ENCODE measurements at places on chromosomes 5 and 9.

DNA sequence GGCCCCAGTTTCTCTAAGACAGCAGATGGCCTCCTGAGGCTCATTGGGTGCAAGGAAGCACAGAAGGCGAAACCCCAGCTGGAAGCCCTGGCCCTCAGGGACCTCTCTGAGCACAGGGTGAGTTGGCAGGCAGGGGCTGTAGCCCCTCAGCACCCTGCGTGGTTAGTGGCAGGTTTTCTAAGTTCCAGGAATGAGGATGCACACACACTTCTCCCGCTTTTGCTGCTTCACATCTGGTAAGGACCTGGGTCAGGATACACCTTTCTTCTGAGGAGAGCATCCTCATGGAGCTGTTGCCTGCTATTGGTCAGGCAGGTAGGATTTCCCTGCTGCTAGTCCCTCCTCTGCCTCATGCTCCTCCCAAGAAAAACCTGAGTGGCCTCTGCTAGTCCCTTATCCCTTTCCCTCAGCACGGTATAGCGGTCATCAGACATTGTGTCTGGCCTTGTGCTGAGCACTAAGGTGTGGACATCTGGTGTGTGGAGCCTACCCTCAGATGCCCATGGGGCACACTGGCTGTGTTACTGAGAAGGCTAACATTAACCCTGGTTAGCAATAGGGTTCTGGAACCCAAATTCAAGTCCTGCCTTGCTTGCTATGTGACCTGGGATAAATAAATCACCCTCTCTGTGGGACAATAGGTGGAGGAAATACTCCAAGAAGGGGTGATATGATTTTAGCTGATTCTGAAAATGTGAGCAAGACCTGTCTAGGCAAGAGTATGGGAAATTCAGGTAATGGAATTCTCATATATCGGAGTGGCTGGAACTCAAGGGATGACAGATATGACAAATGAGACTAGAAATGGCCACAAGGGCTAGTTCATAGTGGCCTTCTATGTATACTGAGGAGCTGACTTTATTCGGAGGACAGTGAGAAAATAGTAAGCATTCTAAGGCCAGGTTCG is 1.6 kb downstream of the SLC22A4 start:
- DNase-seq, result no peak

- DNase-seq, result no peak
Observed at GRCh38 chr5:53790026-53790425, 229.6 kb downstream of the NDUFS4 start.

DNA sequence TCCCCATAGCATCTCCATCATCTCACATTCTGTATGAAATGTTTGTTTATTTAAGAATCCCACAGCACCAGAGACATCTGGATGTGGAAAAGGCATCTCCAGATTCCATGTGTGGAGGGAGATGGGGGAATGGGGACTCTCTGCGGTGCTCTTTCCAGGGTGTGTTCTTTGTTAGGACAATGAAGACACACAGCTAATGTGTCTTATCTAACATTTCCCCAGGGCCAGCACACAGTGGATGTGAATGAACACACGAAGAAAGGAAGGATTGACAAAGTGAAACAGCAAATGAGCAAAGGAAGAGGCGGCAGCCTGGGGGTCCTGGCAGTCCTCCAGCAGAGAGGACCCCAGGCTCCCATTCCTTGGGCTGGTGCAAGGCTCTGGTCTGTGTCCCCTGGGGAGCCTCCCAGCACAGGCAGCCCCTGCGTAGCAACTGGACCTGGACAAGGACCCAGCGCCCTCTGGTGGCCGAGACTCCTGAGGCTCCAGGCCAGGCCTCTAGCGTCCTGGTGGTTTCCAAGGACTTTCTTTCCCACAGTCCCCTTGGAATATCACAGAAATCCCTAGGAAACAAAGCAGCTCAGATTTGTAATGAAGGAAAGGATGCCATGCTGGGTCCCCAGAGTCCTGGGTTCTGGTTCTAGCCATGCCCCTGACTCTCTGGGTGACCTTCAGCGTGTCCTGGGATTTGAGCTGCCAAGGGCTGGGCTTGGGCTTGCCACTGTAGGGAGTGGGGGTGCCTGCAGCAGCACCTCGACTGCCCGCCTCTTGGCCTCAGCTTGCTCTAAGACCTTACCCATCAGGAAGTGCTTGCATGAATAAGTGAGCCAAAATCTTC is 3.5 kb upstream of the PDLIM7 start:
- DNase-seq, result peak; percentile 57

- DNase-seq, result no peak
Observed at GRCh38 chr9:92160786-92161185, 45.6 kb upstream of the SPTLC1 start.

GRCh38 chr9:116700882-116701865 is 14.1 kb downstream of the TRIM32 start:
- no peak for DNase-seq

- DNase-seq, result peak; percentile 45
Observed at GRCh38 chr9:136119061-136119882, 597 bp upstream of the TMEM250 start.

GRCh38 chr5:54361691-54362411 is 51.5 kb upstream of the ARL15 start:
- DNase-seq, result no peak

DNA sequence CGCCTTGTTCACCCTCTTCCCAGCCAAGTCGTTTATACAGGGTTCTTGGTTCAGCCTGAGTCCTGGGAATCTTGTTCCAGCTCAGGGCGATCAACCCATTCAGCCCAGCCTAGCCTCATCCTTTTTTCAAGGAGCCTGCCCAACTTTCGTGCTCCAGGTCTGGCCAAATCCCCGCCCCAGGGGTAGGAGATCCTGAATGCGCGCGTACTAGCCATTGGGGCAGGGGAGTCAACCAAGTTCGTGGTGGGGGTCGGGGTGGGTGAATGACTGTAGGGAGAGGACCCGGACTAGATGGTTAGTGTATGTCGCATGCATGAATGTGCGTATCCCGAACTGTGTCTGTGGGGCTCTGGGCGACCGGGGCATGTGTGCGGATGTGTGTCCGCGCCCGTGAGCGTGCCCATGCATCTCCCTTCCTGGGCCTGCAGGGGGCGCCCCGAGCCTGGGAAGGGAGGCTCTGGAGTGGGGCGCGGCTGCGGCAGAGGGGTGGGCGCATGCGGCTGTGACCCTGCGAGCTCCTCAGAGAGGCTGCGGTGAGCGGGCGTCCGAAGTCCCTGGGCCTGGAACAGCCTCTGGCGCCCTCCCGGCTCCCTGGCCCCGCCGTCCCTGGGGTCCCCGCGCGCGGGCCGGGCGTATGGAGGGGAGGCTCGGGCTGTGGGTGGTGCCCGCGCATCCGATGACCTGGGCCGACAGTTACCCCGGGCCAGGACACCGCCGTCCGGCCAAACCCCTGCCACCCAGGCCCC is 8.7 kb downstream of the CCL21 start:
- DNase-seq, result no peak

DNA sequence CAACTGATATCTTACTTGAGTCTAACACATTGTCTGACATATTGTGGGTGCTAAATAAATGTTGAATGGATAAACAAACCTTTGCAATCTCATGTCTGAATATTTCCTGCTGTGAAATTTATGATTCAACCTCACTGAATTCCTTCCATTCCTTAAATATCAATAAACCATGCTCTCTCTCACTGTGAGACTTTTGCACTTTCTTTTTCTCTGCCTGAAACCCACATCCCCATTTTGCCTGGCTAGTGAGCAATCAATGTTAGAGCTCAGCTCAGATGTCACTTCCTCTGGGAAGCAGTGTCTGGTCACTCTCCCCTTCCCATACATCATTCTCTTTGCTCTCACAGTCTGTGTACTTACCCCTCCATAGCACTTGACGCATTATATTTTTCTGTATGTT is 383.7 kb upstream of the TRPC7 start:
- no peak for DNase-seq

- DNase-seq, result no peak
Observed at GRCh38 chr5:56481428-56482357, 248.6 kb upstream of the ANKRD55 start.

DNA sequence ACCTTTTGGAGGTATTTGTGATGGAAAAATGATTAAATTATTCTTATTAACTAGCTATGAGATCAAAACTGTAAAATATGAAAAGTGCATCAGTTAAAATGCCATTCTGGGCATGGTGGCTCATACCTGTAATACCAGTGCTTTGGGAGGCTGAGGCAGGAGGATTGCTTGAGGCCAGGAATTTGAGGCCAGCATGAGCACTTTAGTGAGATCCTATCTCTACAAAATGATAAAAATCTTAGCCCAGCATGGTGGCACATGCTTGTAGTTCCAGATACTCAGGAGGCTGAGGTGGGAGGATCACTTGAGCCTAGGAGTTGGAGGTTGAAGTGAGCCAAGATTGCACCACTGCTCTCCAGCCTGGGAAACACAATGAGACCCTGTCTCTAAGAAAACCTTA is 252.5 kb upstream of the SEMA6A start:
- DNase-seq, result no peak

GRCh38 chr9:109974143-109974917 is 194.3 kb downstream of the PALM2AKAP2 start:
- DNase-seq, result no peak

- no peak for DNase-seq
Observed at GRCh38 chr9:94643176-94643575, 3.9 kb upstream of the FBP1 start.

DNA sequence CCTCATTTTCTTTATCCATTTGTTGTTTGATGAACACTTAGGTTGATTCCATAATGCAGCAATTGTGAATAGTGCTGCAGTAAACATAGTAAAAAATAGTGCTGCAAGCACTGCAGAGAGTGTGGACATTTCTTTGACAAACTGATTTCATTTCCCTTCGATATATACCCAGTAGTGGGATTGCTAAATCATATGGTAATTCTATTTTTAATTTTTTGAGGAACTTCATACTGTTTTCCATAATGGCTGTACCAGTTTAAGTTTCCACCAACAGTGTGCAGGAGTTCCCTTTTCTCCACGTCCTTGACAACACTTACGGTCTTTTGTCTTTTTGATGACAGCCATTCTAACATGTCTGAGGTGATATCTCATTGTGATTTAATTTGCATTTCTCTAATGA is 138.2 kb upstream of the PLPPR1 start:
- DNase-seq, result no peak

DNA sequence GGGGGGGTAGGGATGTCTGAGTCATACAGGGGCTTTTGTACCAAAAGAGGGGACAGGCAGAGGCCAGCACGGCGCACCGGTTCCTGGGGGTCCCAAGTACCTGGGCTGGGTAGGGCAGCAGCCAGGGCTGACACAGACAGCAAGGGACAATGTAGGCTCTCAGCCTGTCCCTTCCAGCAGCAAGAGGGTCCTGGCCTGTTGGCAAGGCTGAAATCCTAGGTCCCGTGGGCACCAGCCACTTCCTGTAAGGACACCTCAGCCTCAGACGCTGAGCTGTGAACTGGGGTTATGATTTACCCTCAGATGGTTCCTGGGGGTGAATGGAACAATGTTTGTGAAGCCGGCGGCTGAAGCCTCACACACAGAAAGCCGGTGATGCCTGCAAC is 41.3 kb downstream of the NACC2 start:
- DNase-seq, result no peak

DNA sequence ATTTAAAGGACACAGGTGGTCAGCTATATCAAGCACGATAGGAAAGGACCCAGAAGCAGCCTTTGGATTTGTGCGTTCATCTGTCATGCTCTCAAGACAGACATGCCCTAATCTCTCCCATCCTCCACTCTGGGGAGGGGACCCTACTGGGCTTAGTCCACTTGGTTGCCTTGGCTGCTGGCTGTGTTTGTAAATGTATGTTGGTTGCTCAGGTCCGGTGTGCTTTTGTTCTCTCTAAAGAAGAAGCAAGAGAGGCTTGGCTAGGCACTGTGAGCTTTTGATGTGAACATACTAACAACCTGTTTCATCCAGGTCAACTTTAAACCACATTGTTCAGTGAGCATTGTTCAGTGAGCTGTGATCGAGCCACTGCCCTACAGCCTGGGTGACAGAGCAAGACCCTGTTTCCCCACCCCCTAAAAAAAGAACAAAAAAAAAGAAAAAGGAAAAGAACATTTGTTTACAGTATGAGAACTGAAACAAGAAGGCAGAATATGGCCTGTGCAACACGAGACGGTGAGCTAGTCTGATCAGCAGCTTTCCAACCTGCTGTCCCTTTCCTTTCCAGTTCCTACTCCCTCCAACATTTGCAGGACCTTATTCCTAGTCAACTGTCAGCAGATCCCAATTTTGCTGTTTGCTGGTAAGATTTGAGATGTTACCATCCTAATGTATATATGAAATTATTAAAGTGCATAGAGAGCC is 228.3 kb downstream of the ARHGAP26 start:
- no peak for DNase-seq

GRCh38 chr5:107985144-107985543 is 314.4 kb upstream of the EFNA5 start:
- no peak for DNase-seq

DNA sequence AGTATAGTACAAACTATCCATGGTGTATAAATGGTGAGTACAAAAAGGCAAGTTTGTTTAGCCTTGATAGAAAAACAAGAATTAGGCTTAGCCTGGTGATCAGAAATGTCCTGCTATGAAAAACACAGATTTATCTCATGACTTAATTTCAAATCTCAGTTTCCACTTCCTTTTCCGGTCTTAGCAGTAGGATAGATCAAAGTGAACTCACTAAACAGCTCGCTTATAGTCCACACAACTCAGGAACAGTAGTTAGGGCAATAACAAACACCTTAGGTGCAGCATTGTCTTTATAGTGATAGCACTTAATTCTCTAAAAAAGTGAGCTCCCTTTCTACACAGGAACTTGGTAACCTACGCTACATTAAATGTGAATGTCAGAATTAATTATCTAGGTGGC is 11.4 kb downstream of the GOLGA1 start:
- DNase-seq, result no peak

DNA sequence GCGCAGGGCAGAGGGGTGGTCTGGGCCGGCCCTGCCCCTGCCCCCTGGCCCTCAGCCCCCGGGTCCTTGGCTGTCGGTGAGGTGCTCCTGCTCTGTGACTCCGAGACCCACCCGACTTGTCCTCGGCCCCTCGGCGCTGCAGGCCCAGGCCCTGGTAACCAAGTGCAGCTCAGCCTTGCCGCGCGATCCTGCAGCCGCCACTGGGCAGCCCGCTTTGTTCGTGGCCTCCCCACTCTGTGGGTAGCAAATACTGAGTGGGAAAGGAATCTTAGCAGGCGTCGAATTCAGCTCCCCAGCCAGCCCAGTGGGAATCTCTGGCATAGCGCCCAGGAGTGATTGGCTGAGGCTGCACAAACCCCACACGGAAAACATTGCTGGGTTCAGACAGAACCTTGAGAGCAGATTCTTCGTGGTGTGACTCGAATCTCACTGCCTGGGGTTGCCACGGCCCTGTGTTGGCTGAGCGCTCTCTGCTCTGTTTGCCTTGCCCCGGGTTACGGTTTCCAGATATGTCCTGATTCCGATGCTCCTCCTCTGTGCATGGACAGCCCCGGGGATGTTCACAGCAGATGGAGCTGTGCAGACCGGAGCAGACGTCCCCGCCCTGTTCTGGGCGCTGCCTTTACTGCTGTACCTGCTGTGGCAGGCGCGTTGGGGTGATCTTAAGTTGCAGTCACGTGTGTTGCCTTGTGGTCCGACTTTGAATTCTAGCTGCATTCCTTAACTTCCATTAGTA is 13.4 kb upstream of the EXOC3 start:
- no peak for DNase-seq

DNA sequence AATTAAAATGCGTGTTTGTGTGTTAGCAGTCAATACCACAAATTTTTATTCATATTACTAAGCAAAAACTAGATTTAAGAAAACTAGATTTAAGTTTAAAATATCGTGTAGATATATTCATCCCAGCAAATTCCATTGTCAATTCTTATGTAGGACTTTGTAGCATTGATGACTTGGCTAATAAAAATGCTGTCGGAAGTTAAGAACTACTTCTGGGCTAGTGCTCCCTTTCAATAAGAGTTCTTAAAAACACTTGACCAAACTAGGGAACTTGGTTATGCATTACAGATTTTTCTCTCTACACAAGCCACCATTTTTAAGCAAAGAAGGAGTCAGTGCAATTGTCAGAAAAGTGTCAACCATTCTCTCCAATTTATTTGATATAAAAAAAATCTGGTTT is 68.7 kb upstream of the RAD23B start:
- no peak for DNase-seq

Measured in RCC 7860 (cell line).